NCI-H187 treated with DMSO at 0.1 percent for 48 hours (cell line): ENCODE measurements at places on chromosomes 3 and 15.

DNA sequence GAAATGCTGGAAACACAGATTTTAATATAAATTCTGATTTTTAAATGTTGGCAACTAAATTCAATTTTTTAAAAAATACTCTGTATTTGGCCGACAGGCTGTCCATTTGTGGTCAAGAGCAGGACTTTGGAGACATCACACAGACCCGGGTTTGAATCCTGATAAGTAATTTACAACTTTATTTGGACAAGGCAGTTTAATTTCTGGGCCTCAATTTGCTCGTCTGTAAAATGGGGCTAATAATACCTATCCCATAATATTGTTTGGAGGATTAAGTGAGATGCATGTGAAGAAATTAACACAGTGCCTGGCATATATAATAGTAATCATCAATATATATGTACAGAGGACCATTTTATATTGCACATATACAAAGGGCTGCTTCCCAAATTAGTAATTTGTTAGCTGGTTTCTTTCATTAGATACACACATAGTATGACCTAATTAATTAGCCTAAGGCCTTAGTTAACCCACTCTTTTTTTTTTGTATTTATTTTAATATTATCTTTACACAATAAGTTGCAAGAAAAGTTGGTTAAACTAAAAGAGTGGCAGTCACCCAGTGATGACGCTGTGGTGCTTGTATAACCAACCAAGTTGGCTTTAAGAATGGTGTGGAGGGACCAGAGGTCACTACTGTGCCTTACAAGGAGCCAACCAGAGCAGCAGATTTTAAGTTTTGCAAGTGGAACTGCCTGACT is 665 bp downstream of the PIGB start:
- DNase-seq: no peak

GRCh38 chr3:68206524-68207117 is 552.2 kb upstream of the SUCLG2 start:
- no peak for DNase-seq

GRCh38 chr3:10547413-10547812 is 42.0 kb upstream of the ATP2B2 start:
- DNase-seq: no peak

- DNase-seq: no peak
These were observed 122.0 kb upstream of the SOX14 start for GRCh38 chr3:137641879-137642704.

DNA sequence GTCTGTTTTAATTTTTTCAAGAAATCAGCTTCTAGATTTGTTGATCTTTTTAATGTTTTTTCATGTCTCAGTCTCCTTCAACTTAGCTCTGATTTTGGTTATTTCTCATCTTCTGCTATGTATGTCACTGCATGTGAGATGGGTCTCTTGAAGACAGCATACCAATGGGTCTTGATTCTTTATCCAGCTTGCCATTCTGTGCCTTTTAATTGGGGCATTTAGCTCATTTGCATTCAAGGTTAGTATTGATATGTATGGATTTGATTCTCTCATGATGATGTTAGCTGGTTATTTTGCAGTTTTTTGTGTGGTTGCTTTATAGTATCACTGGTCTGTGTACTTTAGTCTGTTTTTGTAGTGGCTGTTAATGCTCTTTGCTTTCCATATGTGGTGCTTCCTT is 39.4 kb downstream of the CEP63 start:
- no peak for DNase-seq

DNA sequence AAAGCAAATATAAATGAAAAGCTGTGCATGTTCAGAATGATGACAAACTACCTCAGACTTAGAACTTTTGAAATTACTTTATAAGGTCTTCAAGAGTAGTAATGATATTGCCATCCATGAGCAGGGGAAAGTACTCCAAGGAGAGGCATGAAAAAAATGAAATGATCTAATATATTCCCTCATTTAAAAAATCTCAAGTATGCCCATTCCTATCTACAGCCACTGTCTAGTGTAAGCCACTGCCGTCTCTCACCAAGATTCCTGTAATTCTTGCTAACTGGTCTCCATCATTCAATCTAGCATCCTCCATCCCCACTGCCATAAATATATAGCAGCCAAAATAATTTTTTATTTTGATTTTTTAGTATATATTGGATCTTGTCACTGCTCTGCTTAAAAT is 258.8 kb downstream of the PLOD2 start:
- no peak for DNase-seq

- DNase-seq: no peak
These were observed 11.9 kb downstream of the CX3CR1 start for GRCh38 chr3:39267631-39268548.

DNA sequence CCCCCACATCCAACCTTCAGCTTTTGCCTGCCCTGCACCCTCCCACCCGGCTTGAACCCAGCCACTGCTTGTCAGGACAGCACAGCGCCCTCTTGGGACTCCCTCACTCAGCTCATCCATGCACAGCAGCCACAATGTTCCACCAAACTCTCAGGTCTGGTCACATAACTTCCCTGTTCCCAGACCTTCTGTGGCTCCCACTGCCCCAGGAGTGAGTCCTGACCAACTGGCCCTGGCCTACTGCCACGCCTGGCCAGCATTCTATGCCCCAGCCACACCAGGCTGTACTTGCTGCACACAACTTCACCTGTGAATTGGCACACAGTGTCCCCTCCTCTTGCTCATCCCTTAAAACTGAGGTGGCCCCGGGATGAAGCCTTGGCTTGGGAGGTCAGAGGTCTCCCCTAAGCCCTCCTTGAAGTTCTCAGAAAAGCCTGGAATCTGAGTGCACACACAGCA is 21.0 kb downstream of the PLXNB1 start:
- no peak for DNase-seq

- DNase-seq: no peak
These were observed 26.1 kb upstream of the MFSD1 start for GRCh38 chr3:158775426-158776410.

- DNase-seq: no peak
These were observed 149.6 kb downstream of the OPA1 start for GRCh38 chr3:193742628-193743027.

DNA sequence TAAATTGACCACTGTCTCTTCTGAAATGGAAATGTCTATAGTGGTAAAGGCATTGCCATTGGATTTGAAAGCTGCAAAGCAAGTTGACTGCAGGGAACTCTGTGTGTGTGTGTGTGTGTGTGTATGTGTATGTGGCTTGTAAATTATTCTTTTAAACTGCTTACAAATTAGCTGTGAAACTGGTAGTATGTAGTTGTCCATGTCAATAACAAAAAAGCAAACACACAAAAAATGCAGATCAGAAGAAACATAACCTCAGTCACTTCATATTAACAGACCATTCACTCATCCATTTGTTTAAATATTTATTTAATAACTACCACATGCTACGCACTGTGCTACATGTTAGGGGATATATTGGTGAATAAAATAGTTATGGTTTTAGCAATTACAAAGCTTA is 837.7 kb downstream of the FHIT start:
- no peak for DNase-seq

GRCh38 chr15:61116825-61117224 is 112.3 kb downstream of the RORA start:
- DNase-seq: no peak

DNA sequence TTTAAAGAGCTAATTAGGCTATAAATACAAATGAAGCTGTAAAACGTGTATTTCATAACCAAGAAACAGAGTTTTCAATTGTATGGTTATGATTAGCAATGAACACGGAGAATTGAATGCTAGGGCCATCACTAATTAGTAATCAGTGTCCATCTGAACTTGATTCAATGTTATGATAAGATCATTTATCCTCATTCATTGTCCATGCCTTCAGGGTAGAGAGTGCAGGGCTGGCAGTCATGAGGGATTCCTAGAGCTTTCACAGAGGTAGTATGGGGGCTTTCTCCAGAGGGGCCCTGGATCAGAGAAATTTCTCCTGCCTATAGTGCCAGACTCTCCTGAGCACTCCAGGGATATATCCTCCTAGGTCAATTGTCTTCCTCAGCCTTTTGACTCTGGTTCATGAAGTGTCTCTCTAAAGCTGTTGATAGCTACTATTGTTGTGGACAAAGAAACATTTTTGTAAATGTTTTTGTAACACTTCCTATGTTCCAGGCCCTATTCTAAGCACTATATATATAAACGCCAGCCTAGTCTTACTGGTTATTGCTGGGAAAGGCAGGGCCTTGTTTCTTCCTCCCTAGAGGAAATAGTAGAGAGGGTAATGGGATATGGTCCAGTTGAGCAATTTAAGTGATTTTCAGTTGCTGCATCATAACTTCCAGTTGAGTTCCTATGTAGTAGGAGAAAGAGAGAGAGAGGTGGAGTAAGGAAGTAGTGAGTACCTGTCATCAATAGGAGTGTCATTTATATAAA is 249.0 kb downstream of the NFKBIZ start:
- DNase-seq: no peak

- no peak for DNase-seq
These were observed 11.3 kb downstream of the QTRT2 start for GRCh38 chr3:114067804-114068203.

DNA sequence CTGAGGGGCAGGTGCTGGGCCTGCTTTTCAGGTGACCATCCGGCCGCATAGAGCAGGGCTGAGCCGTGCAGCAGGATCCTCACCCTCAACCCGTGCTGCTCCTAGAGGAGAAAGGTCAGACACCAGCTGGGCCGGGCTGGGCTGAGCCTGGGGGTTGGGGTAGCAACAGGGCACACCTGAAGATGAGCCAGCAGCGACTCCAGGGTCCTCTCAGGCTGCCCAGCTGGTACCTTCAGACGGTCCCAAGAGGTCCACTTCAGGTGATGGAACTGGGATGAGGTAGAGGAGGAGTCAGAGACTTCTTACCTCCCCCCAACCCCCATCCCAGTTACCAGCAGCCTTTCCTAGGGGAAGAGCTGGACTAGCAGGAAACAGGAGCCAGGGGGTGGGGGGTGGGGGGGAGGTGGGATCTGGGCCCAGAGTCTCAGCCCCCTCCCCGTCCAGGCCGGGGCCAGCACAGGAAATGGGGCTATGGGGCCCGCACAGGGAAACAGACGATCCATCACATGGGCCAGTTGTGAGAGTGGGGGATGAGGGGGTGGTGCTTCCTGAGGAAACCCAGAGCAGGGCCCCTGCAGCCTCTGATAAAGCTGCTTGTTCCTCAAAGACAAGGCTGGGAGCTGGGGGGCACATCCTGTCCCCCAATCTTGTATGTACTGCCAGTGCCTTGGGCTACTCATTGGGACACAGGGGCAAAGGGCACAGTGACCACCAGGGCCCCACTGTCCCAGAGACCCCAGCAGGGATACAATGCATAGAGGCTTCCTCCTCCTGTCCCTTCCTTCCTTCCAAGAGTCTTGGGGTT is 3.0 kb downstream of the INKA1 start:
- no peak for DNase-seq

DNA sequence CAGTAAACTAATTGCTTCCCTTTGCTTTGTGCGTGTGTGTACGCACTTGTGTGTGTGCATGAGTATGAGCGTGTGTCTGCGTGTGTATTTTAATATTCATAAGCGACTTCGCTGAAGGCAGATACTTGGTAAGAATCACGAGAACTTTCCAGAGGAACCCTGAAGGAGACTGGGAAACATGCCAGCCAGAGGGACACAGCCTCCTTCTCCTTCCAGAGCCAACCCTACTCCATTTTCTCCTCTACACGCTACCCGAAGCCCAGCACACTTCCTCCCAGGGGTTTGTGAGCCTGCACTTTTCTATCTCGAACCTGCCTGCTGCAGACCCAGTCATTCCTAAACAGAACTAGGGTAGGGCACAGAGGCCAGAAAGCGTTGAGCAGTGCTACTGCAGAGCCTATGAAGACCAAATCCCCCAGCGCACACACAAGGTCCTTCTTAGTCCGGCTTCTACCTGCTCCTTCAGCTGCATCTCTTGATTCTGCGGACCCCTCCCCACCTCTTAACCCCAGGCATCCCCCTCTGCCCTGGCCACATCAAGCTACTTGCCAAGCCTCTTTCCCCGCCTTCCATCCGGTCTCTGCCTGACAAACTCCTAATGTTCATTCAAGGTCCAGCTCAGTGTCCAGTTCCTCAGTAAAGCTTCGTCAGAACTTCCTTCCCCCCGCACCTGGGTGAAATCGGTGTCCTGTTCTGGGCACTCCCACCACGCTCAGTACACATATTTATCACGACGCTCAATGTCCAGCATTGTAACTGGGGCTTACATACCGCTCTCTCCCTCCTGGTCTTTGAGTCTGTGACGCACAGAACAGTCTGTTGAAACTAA is 191.8 kb downstream of the FAM43A start:
- DNase-seq: no peak

DNA sequence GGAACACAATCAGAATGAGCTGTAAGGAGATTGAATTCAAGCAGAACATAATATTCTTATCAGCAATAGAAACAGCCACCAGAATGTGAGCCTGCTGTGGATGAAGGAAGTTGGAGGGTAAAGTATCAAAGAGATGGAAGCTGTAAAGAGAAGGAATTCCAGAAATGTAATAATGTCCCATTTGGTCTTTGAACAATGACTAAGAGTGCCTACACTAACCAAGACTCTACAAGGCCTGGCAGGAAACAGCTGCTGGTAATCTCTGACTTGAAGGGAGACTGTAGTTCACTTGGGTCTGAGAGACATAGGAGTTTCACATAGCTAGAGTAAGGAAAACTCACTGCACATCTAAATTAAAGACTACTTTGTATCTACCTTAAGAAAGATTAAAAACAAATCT is 1176.0 kb upstream of the ALCAM start:
- no peak for DNase-seq
